ENCODE measurements at places on chromosomes 1 and 21. TPM values are rescaled to one million over a fixed set of nuclear protein-coding genes. Genes with fewer than 3 reads are reported as not detected.

TBX19 gene
- total RNA-seq: 0.75 TPM

VWA1 gene
- total RNA-seq: 14.4 TPM

DNAJC6 gene
- 39.9 TPM for total RNA-seq

DOP1B gene
- 25.4 TPM for total RNA-seq

SELENOF gene
- total RNA-seq: 223 TPM

PDZK1IP1 gene
- 398 TPM for total RNA-seq

- DNase-seq: no peak
These were observed 4.4 kb downstream of the COL16A1 start for GRCh38 chr1:31699341-31699891.

DNA sequence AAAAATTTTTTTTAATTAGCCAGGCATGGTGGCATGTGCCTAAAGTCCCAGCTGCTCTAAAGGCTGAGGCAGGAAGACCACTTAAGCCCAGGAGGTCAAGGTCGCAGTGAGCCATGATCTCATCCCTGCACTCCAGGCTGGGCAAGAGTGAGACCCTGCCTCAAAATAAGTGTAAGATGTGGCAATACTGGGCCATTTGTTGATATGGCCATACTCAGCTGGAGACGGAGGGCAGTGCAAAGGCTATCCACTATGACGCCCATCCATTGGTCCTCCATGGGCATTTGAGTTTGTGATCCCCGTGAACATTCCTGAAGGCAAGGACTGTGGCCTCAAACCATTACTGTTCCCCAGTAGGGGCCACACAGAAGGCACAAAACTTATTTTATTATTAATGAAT, 1.5 kb downstream of the CASP9 start:
- DNase-seq: no peak

DNA sequence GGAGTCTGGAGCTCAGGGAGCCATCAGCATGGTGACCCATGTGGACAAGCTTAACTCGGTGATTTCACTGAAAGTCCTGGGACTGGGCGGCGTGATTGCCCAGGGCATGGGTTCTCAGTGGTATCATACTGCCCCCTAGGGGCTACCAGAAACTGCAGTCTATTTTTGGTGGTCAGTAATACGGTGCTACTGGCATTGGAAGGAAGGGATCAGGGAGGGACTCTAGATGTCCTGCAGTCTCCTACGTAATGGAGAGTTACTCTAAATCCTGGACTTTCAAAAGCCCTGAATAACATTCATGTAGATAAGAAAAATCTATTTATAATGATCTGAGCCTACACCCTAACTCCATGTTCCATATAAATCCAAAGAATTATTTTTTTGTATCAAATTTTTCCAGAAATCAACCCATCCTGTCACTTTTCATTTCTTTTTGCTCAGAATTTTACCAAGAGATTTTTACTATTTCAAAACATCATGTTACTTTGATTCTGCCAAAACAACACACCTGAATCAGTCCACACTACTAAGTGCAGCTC, 37.3 kb downstream of the PABPC4 start:
- DNase-seq: peak; percentile 60

GRCh38 chr1:165481820-165482532, 37.0 kb upstream of the RXRG start:
- peak; percentile 90 for DNase-seq

DNA sequence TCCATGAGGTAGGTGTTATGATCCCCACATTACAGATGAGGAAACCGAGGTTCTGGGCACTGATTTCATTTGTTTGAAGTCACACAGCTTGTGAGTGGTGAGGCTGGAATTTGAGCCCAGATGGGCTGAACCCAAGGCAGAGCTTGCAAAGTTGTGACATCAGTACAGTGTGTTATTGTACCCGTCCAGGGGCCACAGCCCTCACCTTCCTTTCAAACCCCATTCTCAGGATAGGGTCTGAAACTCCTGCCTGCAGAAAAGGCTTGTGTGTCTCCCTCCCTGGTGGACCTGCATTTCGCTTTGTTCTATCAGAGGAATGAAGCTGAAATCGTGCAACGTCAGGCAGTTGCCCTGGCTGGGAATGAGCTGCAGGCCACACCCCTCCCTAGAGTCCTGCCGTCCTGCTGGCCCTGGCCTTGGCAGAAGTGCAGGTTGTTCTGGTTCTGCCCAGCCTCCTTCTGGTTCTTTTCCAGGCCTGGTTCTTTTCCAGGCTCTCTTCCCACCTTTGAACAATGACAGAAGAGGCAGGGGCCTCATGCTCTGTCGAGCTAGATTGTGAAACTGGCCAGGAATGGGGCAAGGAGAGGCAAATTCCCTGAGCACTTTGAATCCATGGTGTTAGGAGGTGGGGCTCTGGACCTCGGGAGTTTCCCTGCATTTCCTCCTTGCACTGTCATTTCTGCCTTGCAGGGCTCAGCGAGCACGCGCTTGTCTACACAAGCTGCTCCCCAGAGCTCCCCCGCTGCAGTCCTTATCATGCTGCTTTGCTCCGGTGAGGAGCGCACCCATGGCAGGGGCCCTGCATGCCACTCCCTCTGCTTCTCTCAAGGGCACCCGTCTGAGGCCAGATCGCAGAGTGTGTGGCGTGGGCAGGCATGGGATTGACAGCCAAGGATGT, 8.2 kb upstream of the MYOM3 start:
- peak; percentile 91 for DNase-seq

GRCh38 chr1:1591452-1591851, 8.5 kb downstream of the FNDC10 start:
- DNase-seq: no peak

DNA sequence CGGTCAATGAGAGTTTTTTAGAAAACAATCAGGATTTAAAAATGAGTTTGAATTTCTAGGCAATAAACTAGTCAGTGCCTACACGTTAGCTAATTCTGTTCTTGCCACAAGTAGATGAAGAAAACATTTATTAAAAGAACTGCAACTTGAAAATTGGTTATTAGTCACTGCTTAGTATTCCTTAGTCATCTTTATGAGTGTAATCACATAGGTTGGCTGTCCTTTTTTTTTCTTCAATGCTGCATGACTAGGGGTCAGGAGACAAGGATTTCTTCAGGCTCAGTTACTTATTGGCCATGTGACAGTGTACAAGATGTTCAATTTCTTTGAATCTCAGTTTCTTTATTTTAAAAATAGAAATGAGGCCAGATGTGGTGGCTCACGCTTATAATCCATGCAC, 17.1 kb downstream of the SOAT1 start:
- DNase-seq: peak; percentile 99

GRCh38 chr1:30461640-30462039, 261.7 kb downstream of the MATN1 start:
- DNase-seq: no peak

- DNase-seq: no peak
These were observed 703.2 kb downstream of the MRPL39 start for GRCh38 chr21:24903994-24904635.

GRCh38 chr1:9416506-9416905, 122.8 kb upstream of the SLC25A33 start:
- no peak for DNase-seq
